ENCODE measurements at places on chromosomes 7 and 10.

- DNase-seq: no peak
These were observed 2.0 kb downstream of the BCL7B start for GRCh38 chr7:73555411-73555982.

GRCh38 chr10:17793823-17794644 lies 15.1 kb upstream of the MRC1 start:
- no peak for DNase-seq

GRCh38 chr10:103665162-103665889 lies 171.8 kb downstream of the NEURL1 start:
- no peak for DNase-seq

DNA sequence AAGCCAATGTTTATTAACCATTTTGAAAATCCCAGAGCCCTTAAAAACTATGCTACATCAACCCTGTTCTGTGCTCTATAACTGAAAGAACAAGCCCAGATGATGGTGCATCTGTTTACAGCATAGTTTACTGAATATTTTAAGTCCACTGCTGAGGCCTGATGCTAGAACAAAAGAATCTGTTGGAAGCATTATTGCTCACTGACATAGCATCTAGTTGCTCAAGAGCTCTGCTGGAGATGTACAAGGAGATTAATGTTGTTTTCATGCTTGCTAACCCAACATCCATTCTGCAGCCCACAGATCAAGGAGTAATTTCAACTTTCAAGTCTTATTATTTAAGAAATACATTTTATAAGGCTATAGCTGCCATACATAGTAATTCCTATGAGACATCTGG lies 181.3 kb upstream of the FEZF1 start:
- DNase-seq: no peak

DNA sequence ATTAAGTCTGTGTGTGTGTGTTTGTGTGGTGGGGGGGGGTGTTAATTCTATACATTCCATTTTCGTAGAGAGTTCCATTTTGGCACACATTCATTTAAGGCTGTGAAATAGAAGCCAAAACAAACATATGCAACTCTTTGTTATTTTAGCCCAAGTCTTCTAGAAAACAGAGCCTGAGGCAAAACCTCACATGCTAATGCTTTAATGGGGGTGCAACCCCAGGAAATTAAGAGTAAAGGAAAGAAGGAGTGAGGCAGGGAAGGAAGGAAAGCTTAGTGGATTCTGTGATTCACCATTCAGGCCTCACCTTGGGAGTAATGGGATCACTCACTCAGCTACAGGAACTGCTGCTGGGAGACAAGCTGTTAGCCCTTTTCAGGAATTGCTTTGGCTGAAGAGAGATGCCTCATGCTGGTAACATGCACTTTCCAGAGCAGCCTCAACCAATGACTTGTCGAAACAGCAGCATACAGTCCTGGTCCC lies 73.0 kb upstream of the CTTNBP2 start:
- no peak for DNase-seq

DNA sequence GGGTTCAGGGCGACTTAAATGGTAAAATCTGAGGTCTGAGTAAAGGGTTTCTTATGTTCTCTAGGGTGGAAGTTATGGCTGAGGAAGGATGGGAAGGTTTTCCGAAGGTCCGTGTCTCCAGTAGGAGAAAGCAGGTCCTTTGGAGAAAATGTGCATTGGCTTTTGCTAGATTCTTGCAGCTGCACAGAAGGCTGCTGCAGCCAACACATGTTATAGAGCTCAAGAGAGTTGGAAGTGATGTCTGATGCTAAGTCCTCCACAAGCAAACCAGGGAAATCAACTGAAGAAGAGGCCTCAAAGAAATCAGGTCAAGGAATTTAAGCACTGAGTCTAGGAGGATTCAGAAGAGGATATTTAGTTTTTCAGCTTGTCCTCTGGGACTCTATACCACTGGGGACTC lies 404.6 kb downstream of the LRMDA start:
- DNase-seq: no peak

GRCh38 chr7:17492437-17492836 lies 194.0 kb downstream of the AHR start:
- no peak for DNase-seq

DNA sequence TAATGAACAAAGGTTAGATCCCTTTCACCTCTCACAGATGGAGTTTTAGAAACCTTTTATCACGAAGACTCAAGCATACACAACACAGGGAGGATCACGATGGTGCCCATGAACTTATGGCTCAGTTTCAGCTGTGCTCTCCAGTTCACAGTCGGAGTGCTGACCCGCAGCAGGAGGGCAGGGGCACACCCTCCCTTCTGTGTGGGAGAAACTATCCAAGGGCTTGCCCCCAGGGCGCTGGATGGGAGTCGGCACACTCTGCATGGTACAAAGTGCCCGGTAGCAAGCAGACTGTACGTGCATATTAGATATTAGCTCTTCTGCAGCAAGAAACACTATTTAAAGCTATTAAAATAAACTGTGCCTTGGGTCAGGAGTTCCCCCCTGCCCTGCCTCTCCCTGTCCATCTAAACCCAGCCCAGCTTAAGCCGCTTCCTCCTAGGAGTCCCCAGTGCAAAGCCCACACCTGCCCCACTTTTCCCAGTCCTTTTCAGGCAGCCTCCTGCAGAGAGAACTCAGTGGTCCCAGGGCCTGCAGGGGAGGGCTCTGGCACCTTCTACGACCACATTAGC lies 76.5 kb downstream of the CHST15 start:
- DNase-seq: no peak

GRCh38 chr7:81957517-81957916 lies 187.7 kb upstream of the HGF start:
- no peak for DNase-seq

All from WERI-Rb-1 (cell line).